Stimulated activated CD4-positive, alpha-beta T cell treated with anti-CD3 and anti-CD28 coated beads, TNF-alpha, amount 100 ng/mL, for 4 hours (primary cell): ENCODE measurements at places on chromosomes 2 and 18.

GRCh38 chr18:7567474-7568425 is 634 bp downstream of the PTPRM start:
- DNase-seq, result no peak

- no peak for DNase-seq
These were observed 313.0 kb downstream of the RDH14 start for GRCh38 chr2:18247282-18248110.

DNA sequence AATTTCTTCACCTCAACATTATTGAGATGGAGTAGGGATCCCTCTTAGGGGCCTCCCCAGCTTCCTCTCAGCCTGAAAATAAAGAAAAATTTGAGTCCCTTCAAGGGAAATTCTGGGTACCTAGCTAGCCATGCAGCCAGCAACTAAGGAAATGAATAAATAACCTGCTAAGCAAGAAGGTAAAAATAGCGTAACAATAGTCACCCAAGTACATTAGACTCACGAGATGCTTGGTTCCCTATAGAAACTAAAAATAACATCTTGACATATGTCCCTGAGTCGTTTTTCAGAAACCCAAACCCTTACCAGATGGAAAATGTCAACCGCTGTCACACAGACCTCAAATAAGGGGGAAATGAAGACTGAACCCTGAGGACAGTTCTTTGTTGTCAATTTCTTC is 51.9 kb downstream of the CACNB4 start:
- no peak for DNase-seq

DNA sequence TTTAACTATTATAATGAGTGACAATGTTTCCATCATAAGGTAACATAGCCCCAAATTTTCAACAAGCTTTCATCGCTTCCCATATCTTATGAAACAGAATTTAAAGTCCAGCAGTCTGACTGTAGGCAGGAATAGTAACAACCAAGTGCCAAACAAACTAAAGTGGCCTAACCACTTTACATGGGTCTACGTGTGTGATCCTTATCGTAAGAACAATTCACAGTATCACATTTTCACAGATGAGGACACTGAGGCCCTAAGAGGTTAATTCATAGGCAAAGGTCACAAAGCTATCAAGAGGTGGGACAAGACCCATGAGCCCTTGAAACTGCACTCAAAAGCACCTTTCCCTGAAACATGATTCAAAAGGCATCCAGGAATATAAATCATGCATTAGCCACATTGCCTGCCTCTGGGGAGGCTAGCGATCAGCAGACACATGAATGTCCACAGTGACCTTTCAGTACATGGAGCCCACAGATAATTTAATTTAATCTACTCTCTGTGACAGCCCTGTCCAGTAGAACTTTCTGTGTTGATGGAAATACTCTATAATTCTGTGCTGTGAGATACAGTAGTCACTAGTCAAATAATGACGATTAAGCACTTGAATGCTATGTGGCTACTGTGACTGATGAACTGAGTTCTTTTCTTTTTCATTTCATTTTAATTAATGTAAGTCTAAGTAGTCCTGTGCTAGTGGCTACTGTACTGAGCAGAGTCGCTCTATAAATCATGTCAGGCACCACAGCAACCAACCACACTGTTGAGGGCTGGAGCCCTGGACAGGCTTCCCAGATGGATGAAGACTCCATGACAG is 30.3 kb downstream of the KIDINS220 start:
- DNase-seq, result no peak
